Stimulated activated CD4-positive, alpha-beta T cell treated with anti-CD3 and anti-CD28 coated beads, Interleukin-1b, Interleukin-23, amount 100 ng/mL, for 1 hour (primary cell): ENCODE measurements at places on chromosomes 3 and 15.

DNA sequence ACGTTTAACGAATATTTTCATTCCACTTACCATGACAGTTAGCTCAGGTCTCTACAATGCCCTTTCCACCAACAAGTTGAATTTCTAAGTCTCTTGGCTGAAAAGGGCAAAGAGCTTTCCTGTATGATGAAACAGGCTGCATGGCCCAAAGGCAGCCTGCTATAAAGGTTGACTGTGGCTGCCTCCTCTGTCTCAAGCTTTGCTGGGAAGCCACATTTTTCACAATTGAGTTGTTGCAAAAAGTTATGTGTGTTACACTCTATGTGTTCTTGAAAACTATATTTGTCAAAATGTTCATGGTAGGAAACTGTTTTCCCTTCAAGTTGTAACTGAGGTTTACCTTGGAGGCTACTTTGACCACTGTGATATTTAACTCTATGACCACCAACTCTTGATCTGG lies 49.5 kb downstream of the DZIP1L start:
- no peak for DNase-seq

- DNase-seq: no peak
These were observed 195.9 kb downstream of the TP63 start for GRCh38 chr3:189827108-189827507.

DNA sequence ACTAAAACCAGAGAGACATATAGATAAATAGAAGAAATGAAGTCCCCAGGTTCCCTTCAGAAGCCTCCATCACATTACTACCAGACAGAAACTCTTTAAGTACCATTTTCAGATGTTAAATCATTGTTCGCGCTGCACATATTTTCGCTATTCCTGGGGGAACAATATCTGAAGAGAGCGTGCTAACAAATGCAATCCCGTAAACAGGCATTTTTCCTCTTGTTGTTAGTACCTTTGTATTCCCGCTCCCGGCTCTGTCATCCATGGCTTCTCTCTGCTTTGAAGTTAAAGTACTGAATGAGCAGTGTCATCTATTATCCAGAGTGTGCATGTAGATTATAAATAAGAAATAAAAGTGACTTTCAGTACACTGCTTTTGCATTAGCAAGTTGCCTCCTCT lies 412.3 kb downstream of the FOXP1 start:
- DNase-seq: no peak

DNA sequence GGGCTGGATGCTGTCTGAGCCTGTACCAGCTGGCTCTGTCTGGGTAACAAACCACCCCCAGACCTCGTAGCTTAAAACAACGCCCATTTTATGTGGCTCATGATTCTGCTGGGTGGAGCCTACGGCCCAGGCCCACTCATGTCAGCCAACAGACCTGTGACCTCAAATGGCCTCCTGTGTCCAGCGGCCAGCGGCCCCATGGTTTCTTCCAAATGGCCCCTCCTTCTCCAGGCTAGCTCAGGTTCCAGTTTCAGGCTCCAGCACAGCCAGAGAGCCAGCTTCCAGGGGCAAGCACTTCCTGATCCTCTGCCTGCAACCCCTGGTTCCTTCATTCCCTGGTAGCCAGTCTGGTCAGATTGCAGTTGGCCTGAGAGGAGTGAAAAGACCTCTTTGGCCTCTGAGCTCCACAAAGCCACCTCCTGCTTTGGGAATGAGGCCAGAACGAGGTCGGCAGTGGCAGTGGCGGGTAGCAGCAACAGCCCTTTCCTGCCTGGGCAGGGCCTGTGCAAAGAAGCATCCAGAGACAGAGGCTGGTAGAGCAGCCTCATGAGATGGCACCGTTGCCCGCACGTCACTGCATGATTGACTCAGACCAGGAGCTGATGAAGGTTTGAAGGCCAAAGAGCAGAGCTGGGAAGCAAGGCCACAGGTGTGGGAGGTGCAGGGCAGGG lies 21.0 kb upstream of the PLXNA1 start:
- no peak for DNase-seq

GRCh38 chr3:197460002-197460401 lies 95.8 kb downstream of the BDH1 start:
- no peak for DNase-seq

GRCh38 chr3:151331696-151332095 lies 2.3 kb upstream of the P2RY13 start:
- DNase-seq: no peak

- no peak for DNase-seq
These were observed 82.1 kb upstream of the PRTG start for GRCh38 chr15:55824857-55825613.

GRCh38 chr3:144772372-144772771 lies 800.7 kb downstream of the DIPK2A start:
- DNase-seq: no peak
